ENCODE measurements at places on chromosomes 5 and 9. TPM values are rescaled to one million over a fixed set of nuclear protein-coding genes. Genes with fewer than 3 reads are reported as not detected.

- H3K36me3 ChIP-seq, result peaks cover 24% of the 10 kb centered on the region
- no peak overlapping the region for H3K4me3 ChIP-seq
- DNase-seq, result no peak
- no peaks in the 10 kb centered on the region for H3K27me3 ChIP-seq
Observed at GRCh38 chr5:143056339-143056704, 286.1 kb downstream of the ARHGAP26 start.

- DNase-seq, result no peak
- no peaks in the 10 kb centered on the region for H3K27me3 ChIP-seq
- H3K36me3 ChIP-seq, result no peaks in the 10 kb centered on the region
- H3K27ac ChIP-seq, result no peak overlapping the region
Observed at GRCh38 chr9:89902450-89903140, 297.8 kb downstream of the GADD45G start.

- DNase-seq, result no peak
- no peak overlapping the region for H3K27ac ChIP-seq
- H3K36me3 ChIP-seq, result no peaks in the 10 kb centered on the region
- H3K4me1 ChIP-seq, result peaks cover 19% of the 10 kb centered on the region
Observed at GRCh38 chr9:81682797-81683196, 6.5 kb downstream of the TLE1 start.

- H3K27me3 ChIP-seq, result peaks cover 7% of the 10 kb centered on the region
- H3K36me3 ChIP-seq, result no peaks in the 10 kb centered on the region
- DNase-seq, result no peak
- no peak overlapping the region for H3K27ac ChIP-seq
- no peak overlapping the region for H3K4me3 ChIP-seq
- H3K4me1 ChIP-seq, result no peaks in the 10 kb centered on the region
Observed at GRCh38 chr5:160171666-160172065, 52.4 kb upstream of the PWWP2A start.

DNA sequence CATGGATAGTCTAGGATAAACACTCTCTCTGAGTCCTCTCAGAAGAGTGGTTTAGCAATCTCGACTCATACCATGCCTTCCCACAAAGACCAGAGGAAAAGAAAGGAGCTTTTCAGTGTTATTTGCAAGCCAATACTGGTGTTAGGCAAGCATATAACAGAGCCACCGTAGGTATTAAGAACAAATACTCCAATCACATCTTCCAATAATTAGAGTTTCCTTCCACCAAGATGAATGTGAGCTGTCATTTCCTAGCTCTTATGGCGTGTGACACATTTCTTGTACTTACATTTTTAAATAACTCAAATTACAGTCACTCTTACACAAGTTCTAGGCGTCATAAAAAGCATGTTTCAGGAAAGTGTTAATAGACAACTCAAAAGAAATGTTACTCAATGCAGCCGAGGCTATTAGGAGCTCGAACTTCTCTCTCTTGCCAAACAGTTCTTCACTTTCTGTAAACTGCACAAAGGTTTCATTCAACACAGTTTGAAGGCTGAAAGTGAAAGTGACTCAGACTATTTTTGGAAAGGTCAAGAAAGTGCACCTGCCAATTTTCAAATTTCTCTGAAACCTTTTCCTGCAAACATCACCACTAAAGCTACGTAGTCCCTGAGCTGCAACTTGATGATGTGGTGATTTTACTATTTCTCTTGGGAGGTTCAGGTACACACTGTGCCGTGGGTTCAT, 153.8 kb downstream of the AUH start:
- DNase-seq, result peak; percentile 61
- peaks cover 9% of the 10 kb centered on the region for H3K36me3 ChIP-seq
- H3K27me3 ChIP-seq, result no peaks in the 10 kb centered on the region
- peaks cover 68% of the 10 kb centered on the region for H3K4me1 ChIP-seq
- H3K27ac ChIP-seq, result peak overlapping the region; percentile 98

GRCh38 chr5:42666869-42667268, 89.7 kb upstream of the CCDC152 start:
- H3K4me3 ChIP-seq, result no peak overlapping the region
- H3K36me3 ChIP-seq, result no peaks in the 10 kb centered on the region
- no peaks in the 10 kb centered on the region for H3K4me1 ChIP-seq
- DNase-seq, result no peak

- peaks cover 3% of the 10 kb centered on the region for H3K4me1 ChIP-seq
- no peaks in the 10 kb centered on the region for H3K36me3 ChIP-seq
- peak; percentile 81 for DNase-seq
- no peak overlapping the region for H3K27ac ChIP-seq
- H3K27me3 ChIP-seq, result no peaks in the 10 kb centered on the region
Observed at GRCh38 chr5:176573564-176574296, 24.6 kb downstream of the CDHR2 start.

DNA sequence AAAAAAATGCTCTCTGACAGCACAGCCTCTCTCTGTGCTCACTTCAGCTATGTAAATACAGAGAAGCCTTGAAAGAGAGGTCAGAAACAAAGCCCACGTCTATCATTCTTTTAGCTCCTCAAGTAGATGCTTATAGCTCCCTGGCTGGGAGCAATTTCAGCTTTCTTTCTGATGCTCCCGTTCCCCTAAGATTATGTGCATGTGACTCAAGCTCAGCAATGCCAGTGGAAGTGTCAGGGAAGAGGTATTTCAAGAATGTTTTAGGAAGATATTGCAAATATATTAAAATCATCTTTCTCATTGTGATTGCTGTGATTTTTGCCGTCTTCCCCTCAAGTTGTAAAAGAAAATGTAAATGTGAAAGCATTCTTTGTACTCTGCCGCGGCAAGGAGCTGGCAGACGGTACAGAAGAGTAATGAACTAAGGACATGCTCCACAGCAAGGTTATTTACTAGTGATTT, 1353.7 kb upstream of the ACO1 start:
- H3K4me1 ChIP-seq, result peaks cover 11% of the 10 kb centered on the region
- H3K4me3 ChIP-seq, result no peak overlapping the region
- H3K27ac ChIP-seq, result no peak overlapping the region
- H3K27me3 ChIP-seq, result no peaks in the 10 kb centered on the region

- H3K27me3 ChIP-seq, result no peaks in the 10 kb centered on the region
- H3K4me1 ChIP-seq, result peaks cover 12% of the 10 kb centered on the region
- H3K36me3 ChIP-seq, result peaks cover 53% of the 10 kb centered on the region
- no peak for DNase-seq
- no peak overlapping the region for H3K4me3 ChIP-seq
Observed at GRCh38 chr5:169731221-169731620, 94.1 kb downstream of the DOCK2 start.

DNA sequence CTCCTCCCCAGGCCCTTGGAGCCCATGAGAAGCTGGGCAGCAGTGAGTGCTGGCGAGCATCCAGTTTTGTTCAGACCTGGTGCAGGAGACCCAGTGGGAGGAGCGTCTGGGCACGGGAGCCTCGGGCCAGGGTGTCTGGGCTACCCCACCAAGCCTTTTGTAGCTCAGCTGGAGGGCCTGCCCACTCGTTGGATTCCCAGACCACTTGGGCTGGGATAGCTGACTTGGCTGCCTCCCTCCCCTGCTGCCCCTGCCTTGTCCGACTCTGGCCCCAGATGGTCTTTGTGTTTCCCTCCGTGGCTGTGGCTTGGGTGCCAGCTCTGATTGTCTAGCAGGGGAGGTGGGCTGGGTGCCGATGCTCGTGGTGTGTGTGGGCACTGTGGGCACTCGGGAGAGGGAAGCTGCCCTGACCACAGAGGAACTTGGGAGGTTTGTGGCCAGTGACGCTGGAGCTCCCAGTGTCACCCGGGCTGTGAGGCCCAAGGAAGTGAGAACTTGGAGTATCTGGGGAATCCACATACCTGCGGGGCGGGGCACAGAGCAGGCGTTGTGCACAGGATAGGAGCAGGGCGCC, 47.3 kb downstream of the WNK2 start:
- H3K4me3 ChIP-seq, result no peak overlapping the region
- no peak for DNase-seq
- no peak overlapping the region for H3K27ac ChIP-seq

DNA sequence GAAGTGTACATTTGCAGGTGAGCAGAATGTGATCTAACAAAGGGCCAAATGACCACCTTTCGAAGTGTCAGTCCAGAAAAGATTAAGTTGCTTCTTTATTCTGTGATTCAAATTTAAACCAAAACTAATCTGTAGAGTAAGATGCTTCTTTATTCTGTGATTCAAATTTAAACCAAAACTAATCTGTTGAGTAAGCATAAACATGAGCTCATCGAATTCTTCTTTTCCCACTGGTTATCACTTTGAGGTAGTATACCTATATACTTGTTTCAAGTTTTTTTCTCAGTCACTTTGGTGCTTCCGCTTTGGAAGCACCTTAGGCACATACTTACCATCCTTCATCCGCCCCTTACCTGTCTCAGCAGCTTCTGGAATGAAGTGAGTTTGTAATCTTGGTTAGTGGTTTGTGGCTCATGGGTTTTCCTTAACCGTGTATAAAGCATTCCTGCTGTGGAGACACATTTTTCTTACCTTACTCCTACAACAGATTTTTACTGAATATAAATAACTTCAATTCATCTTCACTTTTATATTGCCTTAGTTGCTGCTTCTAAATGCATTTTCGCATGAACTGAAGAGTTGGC, 40.7 kb upstream of the CTXN3 start:
- peaks cover 4% of the 10 kb centered on the region for H3K4me1 ChIP-seq
- no peaks in the 10 kb centered on the region for H3K27me3 ChIP-seq
- H3K36me3 ChIP-seq, result no peaks in the 10 kb centered on the region

- DNase-seq, result no peak
- peaks cover under 1% of the 10 kb centered on the region for H3K27me3 ChIP-seq
- H3K4me3 ChIP-seq, result no peak overlapping the region
- peaks cover 2% of the 10 kb centered on the region for H3K4me1 ChIP-seq
- no peaks in the 10 kb centered on the region for H3K36me3 ChIP-seq
Observed at GRCh38 chr9:68966496-68966944, 47.4 kb downstream of the PRKACG start.

- H3K27me3 ChIP-seq, result no peaks in the 10 kb centered on the region
- no peak for DNase-seq
- H3K36me3 ChIP-seq, result peaks cover 20% of the 10 kb centered on the region
- no peak overlapping the region for H3K4me3 ChIP-seq
- H3K27ac ChIP-seq, result no peak overlapping the region
Observed at GRCh38 chr5:82010696-82011095, 38.9 kb downstream of the ATG10 start.

DNA sequence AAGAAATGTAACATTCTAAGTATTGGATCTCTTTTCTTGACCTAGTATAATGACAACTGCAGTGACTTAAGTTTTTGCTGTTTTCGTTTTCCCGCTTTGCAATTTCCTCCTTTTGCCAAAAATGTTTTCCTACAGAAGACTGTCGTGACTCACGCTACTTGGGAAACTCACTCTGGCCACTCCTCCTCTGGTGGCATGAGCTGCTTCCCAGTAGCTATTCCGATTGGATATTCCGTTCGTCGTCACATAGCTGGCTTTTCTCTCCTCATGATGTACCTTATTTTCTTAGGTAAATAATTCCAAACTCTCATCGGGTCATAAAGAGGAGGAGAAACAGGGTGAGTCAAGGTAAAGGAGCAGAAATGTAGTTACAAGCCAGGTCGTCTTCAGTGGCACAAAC, 64.9 kb downstream of the GOLPH3 start:
- H3K27me3 ChIP-seq, result no peaks in the 10 kb centered on the region
- H3K36me3 ChIP-seq, result peaks cover 16% of the 10 kb centered on the region
- no peak overlapping the region for H3K4me3 ChIP-seq
- H3K27ac ChIP-seq, result no peak overlapping the region
- no peaks in the 10 kb centered on the region for H3K4me1 ChIP-seq
- no peak for DNase-seq

DNA sequence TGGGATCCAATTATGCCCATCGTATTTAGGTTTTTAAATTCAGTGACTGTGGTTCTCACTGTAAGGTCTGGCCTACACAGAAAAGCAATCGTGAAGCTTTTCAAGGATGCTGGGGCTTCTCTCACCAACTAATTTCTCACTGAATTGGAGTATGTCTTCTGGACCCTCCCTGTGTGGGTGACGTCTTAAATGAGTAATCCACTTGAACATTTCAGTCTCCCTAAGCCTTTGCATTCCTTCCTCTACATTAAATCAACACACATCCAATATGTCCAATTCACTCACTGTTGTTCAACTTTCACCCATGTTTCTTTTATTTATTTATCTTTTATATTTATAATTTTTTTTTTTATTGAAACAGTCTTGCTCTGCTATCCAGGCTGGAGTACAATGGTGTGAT, 12.5 kb upstream of the BTF3 start:
- H3K4me3 ChIP-seq, result no peak overlapping the region
- H3K4me1 ChIP-seq, result no peaks in the 10 kb centered on the region
- peaks cover 10% of the 10 kb centered on the region for H3K27me3 ChIP-seq
- no peaks in the 10 kb centered on the region for H3K36me3 ChIP-seq
- no peak for DNase-seq

DNA sequence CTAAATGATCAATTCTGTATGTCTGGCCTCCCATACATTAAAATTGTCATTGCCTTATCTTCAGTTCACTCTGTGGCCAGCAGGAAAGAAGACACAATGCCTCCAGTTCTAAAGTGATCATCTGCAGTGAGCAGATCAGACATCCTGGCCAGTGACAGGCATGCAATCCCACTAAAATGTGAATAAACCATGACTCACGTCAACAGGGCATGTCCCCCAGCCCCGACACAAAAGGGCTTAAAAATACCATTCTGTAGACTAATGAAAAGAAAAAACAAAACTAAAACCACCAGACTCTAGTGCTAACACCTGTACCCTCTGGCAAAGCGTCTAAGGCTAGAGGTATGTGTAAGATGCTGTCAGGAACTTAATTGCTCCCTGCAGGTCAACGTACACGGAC, 38.5 kb downstream of the DDX31 start:
- DNase-seq, result no peak
- peaks cover 41% of the 10 kb centered on the region for H3K36me3 ChIP-seq
- H3K27ac ChIP-seq, result no peak overlapping the region
- no peaks in the 10 kb centered on the region for H3K27me3 ChIP-seq
- H3K4me1 ChIP-seq, result no peaks in the 10 kb centered on the region

DNA sequence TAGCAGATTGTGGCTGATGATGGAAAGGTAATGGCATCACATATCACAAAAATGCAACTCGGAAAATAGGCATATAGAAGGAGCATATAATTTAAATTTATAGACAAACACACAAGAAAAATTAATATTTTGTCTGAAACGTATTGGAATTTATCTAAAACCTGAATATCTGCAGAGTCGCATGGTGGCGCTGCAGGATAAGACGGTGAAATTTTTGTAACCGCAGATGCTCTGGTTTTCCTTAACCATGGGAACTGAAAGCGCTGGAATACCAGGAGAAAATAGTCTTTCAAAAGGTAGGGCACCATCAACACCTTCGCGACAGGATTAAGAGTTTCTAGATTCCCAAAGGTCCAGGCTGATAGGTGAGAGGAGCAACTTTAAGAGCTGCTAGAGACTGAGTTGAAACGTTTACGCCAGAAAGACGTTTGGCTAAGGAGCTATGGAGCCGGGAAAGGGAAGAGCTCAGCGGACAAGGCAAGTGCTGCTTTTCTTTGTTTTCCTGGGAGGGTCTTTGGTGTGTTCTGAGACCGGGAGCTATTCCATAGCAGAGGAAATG, 11.0 kb upstream of the PCDHB15 start:
- no peak overlapping the region for H3K27ac ChIP-seq
- H3K36me3 ChIP-seq, result peaks cover 12% of the 10 kb centered on the region
- peaks cover 48% of the 10 kb centered on the region for H3K27me3 ChIP-seq
- no peak for DNase-seq
- no peaks in the 10 kb centered on the region for H3K4me1 ChIP-seq

Gene DIAPH1
- total RNA-seq, result 165 TPM

Gene GFI1B
- not detected for total RNA-seq

Gene ACSL6
- 1.2 TPM for total RNA-seq

Gene DDX4
- 0.31 TPM for total RNA-seq

Gene CEP72
- 18.3 TPM for total RNA-seq

Gene PTTG1
- 254 TPM for total RNA-seq

Gene SLC45A2
- total RNA-seq, result not detected

Gene OLFM1
- not detected for total RNA-seq

Gene PCDHGA10
- 0.05 TPM for total RNA-seq
